ENCODE measurements at places on chromosomes 4 and X.

DNA sequence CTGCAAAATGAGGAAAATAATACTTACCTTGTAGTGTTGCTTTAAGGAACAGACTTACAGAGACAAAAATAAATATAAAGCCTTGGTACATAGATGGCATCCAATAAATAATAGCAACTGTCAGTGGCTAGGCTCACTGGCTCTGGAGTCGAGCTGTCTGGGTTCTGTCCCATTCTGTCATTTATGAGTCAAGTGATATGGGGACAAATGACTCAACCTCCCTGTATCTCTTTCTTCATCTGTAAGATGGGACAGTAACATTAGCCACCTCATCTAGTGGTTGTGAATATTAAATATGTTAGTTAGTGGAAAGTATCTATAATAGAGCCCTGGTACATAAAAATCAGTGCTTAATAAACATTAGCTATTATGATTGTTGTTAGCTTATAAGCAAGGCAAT is 16.7 kb upstream of the GATB start:
- DNase-seq, result no peak

DNA sequence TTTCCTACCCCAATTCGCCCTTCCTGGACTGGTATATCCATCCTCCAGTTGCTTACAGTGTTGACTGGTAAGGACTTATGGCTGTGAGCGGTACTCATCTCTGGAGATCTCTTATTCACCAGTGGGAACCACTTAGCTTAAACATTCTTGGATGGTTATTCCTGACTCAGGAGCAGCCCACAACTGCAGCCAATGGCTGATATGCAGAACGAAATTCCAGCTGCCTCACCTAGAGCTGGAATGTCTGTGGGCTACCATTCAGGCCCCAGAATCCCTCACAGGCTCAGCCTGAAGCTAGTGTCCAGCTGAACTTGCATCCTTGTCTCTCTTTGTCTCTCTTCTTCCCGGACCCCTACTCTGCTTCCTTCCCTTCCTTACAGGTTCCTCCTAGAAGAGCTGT is 138.9 kb upstream of the SMIM31 start:
- DNase-seq, result no peak

GRCh38 chr4:86977621-86978184 is 42.9 kb downstream of the AFF1 start:
- no peak for DNase-seq

- no peak for DNase-seq
These were observed 188.0 kb upstream of the TBC1D9 start for GRCh38 chr4:140944199-140944515.

DNA sequence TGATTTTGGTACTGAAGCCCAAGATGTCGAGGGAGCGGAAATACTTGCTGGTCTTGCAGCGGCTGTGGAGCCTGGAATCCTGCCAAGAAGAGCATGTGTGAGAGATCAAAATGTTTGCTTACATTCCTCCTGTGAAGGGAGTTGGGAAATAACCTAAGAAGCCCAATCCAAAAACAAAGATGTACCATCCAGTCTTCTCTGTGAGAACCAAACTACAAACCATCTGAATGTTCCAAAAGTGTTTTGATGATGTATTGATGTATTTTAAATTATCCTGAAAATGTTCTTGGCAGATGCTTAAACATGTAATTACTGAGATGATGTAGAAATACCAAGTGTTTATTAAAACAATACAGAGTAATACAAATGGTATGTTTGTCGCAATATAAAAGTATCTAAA is 10.1 kb upstream of the ADH1A start:
- no peak for DNase-seq

DNA sequence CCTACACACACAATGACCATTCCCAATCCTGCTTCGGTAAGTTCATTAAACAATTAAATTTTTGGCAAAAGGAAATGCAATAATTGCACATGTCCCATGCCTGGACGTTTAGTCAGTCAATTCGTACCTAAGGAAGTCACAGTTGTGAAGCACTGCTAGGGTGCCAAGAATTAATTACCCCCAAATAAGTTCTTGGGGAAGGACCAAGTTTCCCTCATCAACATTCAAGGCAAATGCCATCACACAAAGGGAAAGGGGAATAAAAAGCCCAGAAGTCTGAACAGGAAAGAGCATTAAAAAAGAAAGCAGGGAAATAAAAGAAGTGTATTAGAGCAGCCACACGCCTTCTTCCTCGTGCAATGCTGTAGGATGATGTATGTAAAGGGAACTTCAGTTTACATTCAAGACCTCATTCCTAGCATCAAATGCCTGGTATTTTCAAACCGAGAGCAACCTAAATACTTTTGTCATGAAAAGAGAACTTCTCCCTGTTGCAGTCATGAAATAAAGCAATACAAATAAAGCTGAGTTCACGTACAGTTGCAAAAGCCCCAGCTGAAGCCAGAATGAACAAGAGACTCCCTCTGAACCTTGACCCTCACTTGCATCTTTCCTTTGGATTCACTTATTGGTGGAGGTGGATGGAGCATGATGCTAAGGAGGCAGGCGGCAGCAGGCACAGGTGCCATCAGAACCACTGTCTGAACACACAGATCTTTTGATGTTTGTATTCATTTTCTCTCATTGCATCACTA is 124.0 kb upstream of the PPARGC1A start:
- DNase-seq, result no peak

DNA sequence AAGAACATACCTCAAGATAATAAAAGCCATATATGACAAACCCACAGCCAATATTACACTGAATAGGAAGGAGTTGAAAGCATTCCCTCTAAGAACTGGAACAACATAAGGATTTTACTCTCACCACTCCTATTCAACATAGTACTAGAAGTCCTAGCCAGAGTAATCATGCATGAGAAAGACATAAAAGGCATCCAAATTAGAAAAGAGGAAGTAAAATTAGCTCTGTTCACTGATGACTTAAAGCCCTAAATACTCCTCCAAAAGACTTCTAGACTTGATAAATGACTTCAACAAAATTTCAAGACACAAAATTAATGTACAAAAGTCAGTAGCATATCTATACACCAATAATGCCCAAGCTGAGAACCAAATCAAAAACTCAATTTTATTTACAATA is 235.7 kb downstream of the NKX6-1 start:
- DNase-seq, result no peak

DNA sequence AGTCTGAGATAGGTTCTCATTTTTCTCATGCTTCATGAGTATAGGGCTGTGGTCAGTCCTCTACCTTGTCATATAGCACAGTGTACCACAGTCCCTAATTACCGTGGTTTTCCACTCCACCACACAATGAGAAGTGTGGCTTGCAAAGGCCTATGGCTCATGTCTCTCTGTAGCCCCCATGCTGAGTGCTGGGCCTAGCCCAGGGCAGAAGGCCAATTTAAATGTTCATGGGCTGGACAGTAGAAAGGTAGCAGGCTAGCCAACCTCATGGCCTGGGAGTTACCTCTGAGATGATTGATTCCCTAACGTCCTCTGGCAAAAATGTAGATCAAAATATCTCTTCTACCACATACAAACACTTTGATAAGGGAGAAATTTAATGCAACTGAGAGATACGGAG is 222.5 kb downstream of the AFF2 start:
- no peak for DNase-seq

GRCh38 chr4:134636338-134637051 is 434.9 kb upstream of the PABPC4L start:
- DNase-seq, result no peak

- no peak for DNase-seq
These were observed 100.7 kb upstream of the STX18 start for GRCh38 chr4:4642496-4643000.

- DNase-seq, result no peak
These were observed 4.9 kb upstream of the CTBP1 start for GRCh38 chr4:1253831-1254230.

- no peak for DNase-seq
These were observed 154.8 kb upstream of the SLIT2 start for GRCh38 chr4:20096911-20097310.

DNA sequence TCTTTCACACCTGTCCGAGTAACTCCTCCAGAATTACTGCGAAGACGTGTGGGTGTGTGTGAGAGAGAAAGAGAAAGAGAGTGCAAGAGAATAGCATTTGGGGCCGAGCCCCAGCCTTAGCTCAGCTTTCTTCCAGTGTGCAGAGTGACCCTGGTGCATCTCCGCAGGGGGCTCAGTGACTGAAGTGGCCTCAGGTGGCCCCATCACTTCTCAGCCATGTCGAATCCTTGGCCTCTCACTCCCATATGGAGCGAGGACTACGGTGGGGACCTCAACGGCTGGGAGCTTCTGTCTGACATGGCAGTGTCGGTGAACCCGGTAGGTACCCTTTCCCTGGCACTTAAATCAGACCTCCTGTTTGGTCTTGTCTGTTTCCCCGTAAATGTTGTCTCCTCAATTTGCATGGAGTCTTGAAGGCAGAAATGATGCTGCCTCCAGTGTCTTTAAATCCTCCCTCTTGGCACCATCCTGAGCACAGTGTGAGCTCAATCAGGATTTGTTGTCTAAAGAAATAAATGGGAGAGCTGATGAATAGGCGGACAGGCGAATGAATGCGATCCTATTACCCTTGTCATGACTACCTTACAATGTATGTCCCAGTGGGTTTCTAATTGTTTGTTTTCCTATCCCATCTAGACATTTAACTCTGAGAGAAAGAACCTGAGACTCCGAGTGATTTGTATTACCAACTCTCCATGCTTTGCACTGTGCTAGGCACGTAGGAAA is 305.9 kb downstream of the AFF2 start:
- no peak for DNase-seq

GRCh38 chr4:36163198-36163597 is 81.1 kb downstream of the ARAP2 start:
- DNase-seq, result no peak

- no peak for DNase-seq
These were observed 188.8 kb upstream of the BMP3 start for GRCh38 chr4:80841587-80842281.

GRCh38 chr4:110510277-110510676 is 34.3 kb downstream of the ENPEP start:
- no peak for DNase-seq

DNA sequence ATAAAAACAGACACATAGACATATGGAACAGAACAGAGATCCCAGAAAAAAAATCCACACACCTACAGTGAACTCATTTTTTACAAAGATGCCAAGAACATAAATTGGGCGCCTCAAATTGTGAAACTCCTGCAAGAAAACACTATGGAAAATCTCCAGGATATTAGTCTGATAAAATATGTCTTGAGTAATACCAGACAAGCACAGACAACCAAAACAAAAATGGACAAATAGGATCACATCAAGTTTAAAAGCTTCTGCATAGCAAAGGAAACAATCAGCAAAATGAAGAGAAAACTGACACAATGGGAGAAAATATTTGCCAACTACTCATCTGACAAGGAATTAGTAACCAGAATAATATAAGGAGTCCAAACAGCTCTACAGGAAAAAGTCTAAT is 337.3 kb upstream of the DIPK2B start:
- DNase-seq, result no peak

DNA sequence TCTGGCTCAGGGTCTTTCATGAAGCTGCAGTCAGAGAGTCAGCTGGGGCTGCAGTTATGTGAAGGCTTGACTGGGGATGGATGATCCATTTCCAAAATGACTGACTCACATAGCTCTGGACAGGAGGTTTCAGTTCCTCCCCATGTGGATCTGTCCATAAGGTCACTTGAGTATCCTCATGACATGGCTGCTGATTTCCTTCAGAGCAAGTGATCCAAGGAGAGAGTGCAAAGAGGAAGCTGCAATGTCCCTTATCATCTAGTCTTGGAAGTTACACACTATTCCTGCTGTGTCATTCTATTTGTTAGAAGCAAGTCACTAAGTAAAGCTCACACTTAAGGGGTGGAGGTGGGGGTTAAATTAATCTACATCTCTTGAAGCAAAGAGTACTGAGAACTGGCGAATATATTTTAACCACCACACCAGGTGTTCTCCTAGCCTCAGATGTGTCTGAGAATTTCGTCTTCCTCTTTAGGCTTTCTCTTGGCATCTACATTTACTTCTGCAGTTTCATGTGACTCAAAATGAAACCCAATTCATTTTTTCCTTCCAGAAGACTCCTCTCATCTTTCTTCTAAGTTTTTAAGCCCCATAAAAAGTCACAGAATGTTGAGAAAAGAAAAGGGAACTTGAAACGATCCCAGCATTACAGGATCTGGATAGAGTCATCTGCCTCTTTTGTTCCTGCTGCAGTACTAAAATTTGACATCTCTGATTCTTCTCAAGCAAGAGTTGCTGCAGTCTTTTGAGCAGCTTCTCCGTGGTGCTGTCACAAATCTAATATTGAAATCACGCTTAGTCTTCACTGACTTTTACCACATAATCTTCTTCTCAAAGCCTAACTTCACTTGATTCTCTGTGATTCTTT is 3.8 kb upstream of the GRPR start:
- DNase-seq, result no peak

GRCh38 chr4:185110375-185110823 is 32.7 kb upstream of the SLC25A4 start:
- DNase-seq, result no peak

GRCh38 chrX:39452401-39452800 is 645.4 kb downstream of the BCOR start:
- no peak for DNase-seq

DNA sequence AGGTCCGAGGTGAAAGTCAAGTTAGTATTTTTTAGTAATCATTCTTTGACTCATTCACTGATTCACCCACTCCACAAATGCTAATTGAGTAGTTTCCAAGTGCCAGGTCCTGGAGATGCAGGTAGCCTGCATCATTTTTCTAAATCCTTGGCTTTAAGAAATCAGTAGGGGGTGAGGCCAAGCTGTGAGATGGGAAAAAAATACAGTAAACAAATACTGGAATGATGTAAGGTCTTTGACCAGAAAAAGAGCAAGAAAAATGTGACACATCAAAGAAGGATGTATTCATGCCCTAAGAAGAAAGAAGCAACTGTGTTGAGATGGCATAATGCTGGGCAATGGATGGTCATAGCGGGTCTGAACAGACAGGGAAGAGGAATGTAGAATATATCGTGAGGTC is 1386.6 kb downstream of the PCDH7 start:
- no peak for DNase-seq

DNA sequence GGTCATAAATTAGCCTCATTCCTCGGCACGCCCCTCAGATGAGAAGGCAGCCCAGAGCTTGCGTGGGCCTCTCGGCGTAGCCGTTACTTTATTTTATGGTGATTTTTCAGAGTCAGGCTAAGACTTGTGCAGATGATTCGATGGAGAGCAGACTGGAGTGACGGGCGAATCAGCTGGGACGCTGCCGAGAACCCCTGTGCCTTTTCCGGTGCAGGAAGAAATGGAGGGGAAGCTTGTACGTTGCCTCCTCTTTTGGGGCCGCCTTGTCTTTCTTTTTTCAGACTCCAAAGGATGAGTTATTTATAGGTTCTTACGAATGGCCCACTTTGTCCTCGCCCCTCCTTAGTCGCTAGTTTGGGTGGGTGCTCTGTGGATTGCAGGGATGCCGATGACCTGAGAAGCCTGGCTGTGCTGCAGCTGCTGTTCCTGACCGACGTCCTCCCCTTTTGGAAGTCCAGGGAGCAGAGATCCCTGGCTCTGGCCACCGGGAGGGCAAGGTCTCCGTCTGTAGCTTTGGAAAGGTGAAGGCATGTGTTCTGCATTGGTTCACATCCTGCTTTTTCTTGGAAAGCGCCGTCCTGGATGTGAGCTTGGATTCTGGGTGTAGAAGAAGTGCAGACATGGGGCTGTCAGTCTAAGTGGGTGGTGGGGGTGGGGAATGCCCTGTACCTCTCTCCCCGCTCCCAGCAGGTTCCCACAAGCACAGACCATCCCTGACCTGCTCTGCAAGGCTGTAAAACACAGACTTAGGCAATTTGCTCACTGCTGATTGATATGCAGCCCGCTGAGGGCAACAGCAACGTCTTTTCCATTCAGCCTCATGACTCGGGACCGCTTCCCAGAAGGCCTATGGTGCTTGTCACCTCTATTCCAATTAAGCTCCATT is 9.3 kb downstream of the SORCS2 start:
- DNase-seq, result no peak

GRCh38 chr4:22873899-22874298 is 181.2 kb downstream of the GBA3 start:
- DNase-seq, result no peak
